AG08396 (cell line): ENCODE measurements at places on chromosomes 7 and 10.

DNA sequence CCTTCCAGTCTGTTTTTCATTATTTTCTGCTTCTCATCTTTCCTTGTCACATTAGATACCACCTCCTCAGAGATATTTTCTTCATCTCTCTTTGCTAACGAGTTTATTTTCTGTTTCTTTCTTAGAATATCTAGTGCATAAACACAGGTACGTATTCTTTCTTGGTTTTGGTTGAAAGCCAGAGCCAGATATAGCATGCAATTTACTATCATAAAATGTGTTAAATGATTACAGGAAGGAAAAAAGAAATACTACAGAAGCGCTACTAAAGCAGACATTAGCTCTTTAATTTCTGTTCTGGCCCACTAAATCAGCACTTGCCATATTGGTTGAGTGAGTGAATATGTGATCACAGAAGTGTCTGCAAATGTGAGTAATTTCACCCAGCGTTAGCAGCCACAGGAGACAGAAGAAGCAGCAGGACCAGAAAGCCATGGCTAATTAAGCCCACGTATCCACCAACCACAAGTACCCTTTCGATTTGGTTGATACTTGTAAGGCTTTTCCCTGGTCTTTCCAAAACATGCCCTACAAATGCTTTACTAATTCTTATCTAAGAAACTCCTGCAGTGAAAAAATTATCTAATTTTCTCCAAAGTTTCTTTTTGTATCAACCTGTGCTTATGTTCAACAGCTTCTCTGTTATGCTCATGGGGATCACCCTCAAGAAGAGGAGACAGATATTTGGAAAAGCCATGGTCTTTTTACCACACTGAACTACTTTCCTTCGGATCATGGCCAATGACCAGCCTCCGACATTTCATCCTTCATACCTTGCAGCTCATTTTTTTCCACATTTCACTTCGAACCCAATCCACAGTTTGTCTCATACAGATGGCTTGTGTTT lies 23.1 kb upstream of the MACC1 start:
- DNase-seq, result no peak

- no peak for DNase-seq
These were observed 12.7 kb downstream of the CUL1 start for GRCh38 chr7:148711191-148712102.

- no peak for DNase-seq
These were observed 28.1 kb downstream of the HKDC1 start for GRCh38 chr10:69248117-69248730.

DNA sequence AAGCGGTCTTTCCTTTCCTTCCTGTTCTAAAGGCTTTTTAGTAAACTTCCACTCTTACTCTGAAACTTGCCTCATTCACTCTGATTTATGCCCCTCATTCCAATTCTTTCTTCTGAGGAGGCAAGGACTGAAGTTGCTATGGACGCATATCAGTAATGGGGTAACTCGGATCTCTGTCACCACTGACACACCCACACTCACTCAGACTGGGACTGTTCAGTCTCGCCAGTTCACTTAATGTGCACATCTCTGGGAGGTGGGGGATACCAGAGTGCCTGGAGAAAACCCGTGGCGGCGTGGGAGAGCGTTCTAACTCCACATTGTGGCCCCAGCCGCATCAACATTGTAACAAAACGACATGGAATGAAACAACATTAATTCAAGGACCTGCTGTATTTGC lies 1139.3 kb upstream of the CELF2 start:
- DNase-seq, result no peak

- no peak for DNase-seq
These were observed 77.0 kb downstream of the MAGI2 start for GRCh38 chr7:79376299-79377025.

DNA sequence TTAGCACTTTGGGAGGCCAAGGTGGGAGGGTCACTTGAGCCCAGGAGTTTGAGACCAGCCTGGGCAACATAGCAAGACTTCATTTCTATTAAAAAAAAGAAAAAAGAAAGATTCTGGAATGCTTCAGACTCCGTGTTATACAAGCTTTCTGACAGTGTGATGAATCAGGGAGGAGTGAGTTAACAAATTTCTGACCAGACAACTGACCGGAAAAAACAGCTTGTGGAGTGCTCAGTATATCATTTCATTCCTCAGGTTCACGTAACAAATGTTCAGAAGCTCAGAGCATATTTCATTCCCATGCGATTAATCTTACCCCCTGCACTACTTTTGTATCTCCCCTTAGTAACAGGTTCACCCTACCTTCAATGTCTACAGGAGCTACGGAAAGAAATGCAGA lies 28.6 kb upstream of the TNPO3 start:
- DNase-seq, result no peak

DNA sequence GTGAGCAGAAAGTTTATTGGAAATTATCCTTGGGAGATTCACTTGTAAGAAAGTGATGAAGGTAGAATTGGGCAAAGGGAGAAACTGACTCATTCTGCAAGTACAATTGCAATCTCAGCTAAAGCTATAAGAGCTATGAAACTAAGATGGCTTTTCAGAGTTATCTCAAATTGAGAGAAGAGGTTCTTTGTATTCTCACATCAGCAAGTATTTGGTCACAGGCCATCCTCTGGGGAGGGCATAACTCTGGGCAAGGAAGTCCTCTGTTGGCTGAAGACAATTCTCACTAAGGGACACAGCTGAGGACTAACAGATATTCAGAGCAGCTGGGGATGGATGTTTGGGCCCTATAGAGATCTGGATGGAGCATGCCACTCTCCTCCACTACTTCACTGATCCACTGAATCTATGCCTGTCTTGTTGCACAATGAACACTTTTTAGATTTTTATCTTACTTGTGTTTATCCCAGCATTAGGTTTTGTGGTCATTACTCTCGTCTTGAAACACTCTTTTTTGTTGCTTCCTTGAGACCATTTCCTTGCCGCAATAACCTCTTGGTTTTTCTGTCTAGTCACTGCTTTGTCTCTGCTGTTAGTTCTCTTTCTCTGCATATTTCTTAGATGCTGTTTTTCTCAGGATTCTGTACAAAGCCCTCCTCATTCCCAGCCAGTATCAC lies 115.1 kb downstream of the GNAI1 start:
- no peak for DNase-seq

DNA sequence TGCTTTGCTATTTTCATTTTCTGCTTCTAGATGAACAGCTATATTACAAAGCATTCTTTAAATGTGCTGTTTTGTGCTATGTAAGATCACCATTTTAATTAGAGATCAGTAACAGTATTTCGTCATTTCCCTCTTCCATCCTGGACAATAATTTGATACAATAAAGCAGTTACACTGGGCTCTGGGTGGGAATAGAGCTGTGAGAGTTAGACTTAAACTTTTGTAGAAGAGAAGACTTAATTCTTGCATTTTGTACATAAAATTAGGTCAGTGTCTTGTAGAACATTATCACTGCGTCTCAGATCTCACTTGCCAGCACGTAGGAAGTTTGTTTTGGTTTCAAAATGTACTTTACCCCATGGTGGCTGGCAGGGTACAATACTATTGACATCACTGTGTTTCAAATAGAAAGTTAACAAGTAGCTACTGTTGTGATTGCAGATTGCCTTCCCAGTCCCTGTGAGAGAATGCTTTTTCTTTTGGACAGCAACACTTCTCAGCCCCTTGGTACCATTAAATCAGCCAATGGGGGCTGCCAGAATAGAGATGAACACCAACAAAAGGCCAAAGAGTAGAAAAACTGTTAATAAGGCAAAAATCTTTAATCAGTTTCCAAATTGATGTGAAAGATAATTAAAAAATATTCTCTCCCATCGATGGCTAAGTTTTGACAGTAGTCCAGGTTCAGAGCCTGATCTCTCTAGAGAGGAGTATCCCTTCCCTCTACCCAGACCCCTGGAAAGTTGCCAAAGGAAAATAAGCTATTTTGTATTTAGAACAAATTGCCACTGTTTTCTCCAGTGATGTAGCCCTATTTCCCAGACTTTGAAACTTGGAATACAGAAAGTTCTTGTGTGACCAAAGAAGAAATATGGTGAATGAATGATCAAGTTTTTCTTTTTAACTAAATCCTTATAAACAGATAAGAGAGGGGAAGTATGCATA lies 35.1 kb downstream of the SMNDC1 start:
- DNase-seq, result no peak

DNA sequence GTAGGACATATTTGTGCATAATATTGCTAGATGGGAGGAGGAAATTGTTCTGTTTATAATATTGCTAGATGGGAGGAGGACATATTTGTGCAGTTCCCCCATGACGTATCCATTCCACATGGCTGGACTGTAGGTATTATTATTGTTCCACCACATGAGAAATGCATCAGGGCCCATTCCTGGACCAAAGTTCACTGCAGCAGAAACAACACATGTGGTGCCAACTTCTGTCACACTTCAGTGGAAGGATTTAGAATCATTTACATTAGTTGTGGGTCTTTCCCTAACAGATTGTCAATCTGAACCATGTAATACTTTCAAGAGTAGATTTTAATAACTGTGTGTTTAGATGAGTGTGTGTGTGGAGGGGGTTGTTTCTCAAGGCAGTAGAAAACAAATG lies 32.7 kb upstream of the MACC1 start:
- DNase-seq, result no peak

- no peak for DNase-seq
These were observed 136.2 kb upstream of the TMEM106B start for GRCh38 chr7:12074889-12075288.

- no peak for DNase-seq
These were observed 151.0 kb downstream of the NRF1 start for GRCh38 chr7:129762387-129762969.

GRCh38 chr10:71025535-71025934 lies 137.2 kb upstream of the PCBD1 start:
- DNase-seq, result no peak

DNA sequence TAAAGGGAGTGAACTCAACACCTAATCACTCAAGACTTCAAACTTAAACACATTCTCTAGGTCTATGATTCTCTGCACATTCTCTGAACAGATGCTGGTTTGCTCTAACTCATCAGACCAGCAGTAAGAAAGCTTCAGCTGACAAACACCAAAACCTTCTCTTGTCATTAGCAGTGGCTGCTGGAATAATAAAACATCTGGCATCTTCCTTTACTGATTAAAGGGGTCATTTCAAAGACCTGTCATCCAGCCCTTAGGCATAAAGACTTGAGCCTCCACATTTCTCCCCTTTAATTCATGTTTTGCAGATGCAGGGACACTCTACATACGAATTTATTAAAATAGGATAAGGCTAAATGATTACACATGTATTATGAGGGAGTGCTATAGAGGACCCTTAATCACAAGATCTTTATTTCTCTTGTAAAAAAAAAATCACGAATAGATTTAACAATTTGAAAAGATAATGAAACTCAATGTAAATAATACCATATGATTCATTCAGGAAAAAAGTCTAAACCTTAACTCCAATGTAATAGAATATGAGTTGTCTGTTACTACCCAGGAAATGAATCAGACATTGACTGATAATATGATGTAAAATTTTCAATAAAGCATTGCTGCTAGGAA lies 152.4 kb upstream of the GNAI1 start:
- peak; percentile 38 for DNase-seq

- no peak for DNase-seq
These were observed 60.7 kb downstream of the ABCB4 start for GRCh38 chr7:87414794-87415188.

DNA sequence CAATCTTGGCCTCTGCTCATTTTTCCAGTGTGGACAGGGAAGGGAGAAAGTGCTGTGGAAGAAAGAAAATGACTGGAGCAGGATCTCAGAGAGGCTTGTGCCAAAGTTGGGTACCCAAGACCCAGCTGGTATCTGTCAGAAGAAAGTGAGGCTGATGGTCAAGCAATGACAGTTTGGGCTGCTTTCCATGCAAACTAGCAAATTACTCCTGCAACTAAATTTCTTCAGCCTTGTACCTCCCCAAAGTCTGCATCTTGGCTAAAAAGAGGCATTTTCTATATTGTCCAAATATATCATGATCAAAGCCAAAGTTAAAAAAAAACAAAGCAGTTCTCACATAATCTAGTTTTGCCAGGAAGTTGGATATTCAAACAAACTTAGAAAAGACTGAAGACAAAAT lies 208.5 kb upstream of the FRMD4A start:
- no peak for DNase-seq

GRCh38 chr10:103262229-103262628 lies 14.7 kb upstream of the INA start:
- no peak for DNase-seq

GRCh38 chr7:121372376-121373010 lies 23.6 kb downstream of the FAM3C start:
- DNase-seq, result no peak

GRCh38 chr7:124989911-124990310 lies 60.3 kb upstream of the POT1 start:
- peak; percentile 11 for DNase-seq
